ENCODE measurements at places on chromosomes 5 and 9.

DNA sequence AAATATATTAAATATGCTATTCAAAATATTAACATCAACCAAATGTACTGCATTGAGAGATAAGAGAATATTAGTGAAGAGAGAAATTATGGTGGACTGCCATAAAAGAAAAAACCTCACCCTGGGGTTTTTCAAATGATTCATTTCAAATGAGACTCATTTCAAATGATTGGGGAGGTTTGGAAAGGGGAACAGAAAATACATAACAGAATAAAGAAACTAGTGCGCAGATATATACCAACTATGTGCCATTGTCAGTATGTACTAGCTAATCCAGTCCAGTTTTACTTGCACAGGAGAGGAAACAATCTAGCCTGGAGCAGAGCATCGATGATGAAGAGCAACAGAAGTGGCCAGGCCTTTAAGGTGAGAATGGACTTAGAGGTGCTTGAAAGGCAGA is 651.6 kb upstream of the RORB start:
- DNase-seq = no peak

DNA sequence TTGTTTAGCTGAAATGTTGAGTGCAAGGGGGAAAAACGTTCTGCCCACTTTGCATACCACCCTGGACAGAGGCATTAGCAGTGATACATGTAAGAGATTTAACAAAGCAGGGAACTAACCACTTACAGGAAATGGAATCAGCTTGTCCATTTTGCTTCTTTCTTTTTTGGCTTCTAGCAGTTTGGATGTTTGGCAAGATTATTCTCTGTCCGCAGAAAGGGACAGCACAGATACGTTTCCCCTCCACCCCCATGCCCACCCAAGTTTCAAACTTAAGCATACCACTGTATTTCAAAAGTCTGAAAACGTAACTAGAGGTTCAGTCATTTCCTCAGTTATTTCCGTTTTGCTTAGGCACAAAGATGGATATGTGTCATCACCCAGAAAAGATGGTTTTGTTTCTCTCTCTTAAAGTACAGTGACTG is 118.4 kb downstream of the GDNF start:
- no peak for DNase-seq

DNA sequence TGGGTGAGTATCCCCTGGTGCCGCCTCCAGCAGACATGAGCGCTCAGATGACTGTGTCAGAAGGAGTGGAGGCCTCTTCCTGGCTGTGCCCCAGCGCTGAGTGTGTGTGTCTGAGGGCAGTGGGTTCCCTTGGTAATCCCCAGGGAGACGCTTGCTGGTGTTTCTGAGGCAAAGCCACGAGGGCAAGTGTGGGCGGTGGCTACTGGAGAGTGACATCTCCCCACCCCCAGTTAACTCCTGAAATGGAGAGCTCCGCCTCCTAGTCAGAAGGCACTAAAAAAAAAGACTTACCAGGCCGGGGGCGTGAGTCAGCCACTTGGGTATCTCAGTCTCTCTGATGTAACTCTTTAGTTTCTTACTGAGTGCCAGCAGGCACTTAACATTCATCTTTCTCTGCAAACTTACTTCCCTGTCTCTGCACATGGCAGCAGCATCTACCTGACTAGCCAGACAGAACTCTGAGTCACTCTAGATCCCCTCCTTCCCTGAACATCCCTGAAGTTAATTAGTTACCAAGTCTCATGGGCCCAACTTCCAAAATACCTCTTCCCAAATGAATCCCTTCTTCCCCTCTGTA is 19.3 kb downstream of the ORM2 start:
- no peak for DNase-seq

DNA sequence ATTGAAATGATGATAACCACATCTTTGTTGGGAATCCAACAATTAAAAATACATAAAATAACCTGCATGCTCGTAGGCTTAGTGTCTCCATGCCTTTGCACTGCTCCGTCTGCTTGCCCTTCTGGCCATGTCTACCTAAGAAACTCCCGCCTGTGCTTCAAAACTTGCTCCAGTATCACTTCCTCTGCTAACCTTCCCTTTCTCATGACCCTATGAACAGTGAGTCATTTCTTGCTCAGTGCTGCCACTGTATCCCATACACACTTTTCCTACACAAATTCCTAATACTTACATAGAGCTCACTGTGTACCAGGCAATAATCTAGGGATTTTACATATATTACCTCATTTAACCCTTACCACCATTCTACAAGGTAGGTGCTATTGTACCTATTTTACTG is 33.5 kb downstream of the TMEM245 start:
- DNase-seq = no peak

DNA sequence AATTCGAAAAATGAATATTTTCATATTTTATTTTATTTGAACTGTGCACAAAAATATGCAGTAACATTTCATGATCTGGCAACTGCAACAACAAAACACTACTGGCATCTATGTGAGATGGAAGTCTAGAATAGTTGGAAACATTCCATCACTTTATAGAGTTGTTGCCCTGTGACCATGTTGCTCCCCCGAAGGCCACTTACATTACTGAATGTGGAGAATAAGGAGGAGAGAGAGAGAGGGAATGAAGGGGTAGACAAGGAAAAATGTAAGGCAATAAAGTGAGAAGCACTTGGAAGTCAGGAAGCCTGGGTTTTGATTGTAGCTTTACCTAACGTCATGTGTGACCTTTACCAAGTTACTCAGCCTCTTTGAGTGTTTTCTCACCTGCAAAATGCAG is 437.2 kb upstream of the EDIL3 start:
- no peak for DNase-seq

DNA sequence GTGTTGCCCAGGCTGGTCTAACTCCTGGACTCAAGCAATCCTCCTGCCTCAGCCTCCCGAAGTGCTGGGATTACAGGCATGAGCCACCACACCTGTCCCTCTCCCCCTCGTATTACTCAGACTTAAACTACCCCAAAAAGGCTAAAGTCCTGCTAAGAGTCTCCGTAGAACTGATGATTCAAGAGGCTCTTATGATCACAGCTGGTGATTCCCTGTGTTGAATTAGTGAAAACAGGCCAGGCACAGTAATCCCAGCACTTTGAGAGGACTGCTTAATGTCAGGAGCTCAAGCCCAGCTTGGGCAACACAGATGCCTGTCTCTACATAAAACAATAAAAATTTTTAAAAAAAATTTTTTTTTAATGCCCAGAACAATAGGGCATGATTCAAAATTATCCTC is 9.2 kb downstream of the CDC26 start:
- no peak for DNase-seq

DNA sequence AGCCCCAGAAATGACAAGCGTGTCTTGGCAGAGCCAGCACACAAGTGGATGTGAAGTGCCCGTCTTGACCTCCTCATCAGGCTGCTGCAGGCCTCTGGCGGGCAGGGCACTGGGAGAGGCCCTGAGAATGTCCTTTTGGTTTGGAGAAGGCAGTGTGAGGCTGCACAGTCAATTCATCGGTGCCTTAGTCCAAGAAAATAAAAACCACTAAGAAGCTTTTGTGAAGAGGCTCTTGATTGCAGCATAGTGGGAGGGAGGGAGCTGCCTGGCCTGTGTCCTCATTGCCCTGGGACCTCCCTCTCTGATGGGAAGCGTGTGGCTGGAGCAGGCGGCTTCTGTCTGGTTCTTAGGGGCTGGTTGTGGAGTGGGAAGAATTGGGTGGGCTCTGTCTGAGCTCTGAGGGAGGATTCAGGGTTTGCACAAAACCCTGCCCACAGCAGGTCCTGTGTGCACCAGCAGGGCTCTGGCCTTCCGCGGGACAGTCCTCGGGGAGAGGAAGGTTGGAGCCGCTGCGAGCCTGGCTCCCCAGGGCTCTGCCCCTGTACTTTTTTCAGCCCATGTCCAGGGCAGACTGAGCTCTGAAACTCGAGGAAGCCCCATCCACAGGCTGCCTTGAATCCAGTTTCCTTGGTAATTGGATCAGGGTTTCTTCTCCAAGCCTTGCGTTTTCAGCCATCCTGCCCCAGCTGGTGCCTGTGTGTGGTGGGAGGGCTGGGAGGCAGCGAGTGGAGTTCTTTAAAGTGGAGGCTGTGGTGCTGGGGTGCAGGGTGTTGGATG is 1.1 kb downstream of the HRCT1 start:
- DNase-seq = no peak

DNA sequence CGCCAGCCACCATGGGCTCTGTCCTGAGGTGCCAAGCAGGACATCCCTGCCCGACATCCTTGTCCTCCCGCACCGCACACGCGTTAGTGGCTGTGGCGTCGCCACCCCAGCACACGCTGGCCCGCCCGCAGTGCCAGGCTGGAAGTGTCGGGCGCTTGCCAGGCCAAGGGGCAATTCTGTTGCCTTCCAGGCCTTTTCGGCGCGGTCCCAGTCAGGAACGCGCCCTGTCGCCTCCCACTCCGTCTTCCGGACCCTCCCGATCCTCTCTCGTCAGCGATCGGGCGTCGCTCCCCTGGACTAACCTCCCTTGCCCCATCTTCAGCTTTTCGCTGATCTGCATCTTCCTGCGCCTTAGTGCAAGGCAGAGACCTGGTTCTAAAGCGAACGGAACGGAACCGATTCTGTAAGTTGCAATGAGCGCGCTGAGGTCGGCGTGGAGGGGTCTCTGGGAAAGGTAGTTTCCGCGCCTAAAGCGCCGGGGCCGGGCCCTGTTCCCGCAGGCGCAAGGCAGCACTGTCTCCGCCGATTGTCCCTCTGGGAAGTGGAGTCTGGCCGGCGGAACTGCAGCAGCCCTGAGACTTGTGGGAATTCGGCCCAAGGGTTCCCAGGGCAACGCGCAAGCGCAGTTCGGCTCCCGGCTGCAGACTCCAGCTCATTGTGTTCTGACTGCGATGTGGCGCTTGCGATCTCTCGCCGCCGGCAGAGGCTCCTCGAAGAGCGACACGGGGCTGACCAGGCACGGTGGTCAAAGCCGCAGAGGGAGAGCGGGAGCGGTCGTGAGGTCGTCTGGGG is at the start of gene ZNF454:
TSS of gene ZNF454 (plus strand) at position 630 of the 792 bp plus-strand sequence. CDS start 1,594 bp downstream, outside the sequence.
- DNase-seq = peak; percentile 96

Data from caudate nucleus (tissue), 63 donors.